ENCODE measurements at places on chromosomes 5 and 9.

DNA sequence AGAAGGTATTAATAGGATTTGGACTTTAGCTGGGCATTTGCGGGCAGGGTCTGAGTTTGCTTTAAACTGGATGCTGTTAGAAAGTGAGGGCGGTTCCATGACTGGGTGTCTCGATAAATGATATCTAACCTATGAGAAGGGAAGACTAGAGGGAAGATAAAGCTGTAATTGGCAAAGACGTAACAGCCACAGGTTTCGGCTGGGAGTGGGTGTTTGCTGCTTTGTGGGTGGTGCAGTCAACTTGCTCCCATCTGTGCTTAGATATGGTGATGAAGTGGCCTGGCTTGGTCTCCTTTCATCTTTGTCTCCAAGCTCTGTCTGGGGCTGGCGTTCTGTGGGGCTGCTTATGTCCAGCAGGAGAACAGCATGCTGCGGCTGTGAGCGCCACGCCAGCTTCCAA, 23.3 kb downstream of the OR2V1 start:
- no peak for DNase-seq

- DNase-seq = no peak
Observed at GRCh38 chr5:77120706-77121105, 33.6 kb upstream of the ZBED3 start.

- DNase-seq = no peak
Observed at GRCh38 chr5:133842846-133843611, 125.4 kb downstream of the C5orf15 start.

GRCh38 chr5:32833127-32833526, 122.0 kb downstream of the NPR3 start:
- DNase-seq = no peak

- DNase-seq = no peak
Observed at GRCh38 chr9:3992222-3992621, 307.6 kb downstream of the GLIS3 start.

DNA sequence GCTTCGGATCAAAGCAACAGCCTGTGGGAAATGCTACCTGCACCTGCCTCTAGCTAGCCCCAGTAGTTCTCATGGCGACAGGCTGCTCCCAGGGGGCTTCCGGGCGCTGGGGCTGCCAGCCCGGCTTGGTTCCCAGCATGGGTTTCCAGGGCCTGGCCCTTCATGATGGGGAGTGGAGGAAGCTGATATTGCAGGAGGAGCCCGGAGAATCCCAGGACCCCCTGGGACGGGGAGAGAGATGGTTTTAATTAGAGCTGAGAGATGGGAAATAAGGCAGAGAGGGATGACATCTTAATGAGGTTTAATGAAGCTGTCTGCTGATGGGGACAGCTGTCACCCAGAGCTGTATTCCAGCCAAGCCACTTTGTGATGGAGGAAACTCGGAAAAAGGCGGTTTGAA, 78.6 kb downstream of the CFAP77 start:
- DNase-seq = peak; percentile 34

DNA sequence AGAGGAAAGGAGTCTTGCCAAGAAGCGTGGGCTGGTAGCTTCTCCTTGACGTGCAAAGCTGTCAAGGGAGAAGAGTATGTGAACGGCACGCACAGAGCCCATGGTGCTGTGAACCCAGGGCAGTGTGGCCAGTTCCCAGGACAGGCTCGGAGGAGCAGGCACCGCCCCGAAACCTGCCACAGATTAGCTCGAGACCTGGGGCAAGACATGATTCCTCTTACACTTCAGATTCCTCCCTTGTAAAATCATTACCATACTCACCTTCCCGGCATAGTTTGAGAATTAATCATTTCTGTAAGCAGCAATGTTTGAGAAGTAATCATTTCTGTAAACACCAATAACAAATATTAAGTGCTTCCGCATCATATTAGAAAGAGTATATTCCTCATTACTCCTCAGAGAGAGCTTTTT, 19.9 kb downstream of the GOLM1 start:
- no peak for DNase-seq

DNA sequence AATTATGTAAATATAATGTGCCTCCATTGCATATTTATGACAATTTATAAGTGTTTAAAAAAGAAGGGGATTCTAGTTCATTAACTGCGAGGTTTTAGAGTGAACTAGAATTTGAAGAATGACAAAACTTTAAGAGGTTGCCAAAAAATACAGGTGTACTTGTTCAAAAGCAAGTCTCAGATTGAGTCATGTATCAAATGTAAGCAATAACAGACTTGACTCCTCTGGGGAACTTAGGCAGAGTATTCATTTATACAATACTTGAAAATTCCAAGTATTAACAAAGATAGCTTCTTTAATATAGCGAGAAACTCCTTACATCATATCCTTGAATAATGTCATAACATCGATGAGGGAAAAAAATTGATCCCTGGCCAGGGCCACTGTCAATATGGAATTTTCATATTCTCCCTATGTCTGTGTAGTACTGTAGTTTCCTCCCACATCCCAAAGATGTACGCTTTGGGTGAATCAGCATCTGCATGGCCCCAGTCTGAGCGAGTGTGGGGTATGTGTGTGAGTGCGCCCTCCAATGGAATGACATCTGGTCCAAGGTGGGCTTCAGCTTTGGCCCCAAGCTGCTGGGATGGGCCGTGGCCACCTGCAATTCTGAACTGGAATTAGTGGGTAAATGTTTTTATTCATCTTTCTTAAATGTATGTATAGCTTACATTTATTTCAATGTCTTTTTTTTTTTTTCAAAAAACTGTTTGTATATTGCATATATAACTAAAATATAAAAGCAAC, 70.1 kb downstream of the RIC1 start:
- DNase-seq = no peak

All from NCI-H526 (cell line).